Muscle of leg (tissue), 16 donors: ENCODE measurements at places on chromosomes 12 and 14. TPM values are rescaled to one million over a fixed set of nuclear protein-coding genes. Genes with fewer than 3 reads are reported as not detected.

DNA sequence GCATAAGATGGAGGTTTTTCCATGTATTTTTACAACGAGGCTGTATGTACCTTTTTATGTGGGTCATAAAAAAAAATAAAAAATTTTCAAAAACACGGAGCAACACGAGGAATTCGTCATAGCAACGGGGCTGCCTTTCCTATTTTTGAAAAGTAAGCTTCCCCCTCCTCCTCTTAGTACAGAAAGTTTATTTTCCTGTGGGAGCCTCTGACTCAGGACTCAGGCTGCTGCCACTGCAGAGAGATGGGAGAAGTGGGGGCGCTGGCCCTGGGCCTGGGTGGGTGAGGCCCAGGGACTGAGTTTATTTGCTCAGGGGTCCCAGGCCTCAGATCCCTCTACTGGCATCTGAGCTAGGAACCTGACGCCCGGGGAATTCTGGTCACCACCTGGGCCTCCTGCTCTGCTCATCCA lies 10.2 kb upstream of the CMKLR1 start:
- peak; percentile 82 for DNase-seq
- H3K4me3 ChIP-seq, result no peak overlapping the region
- no peaks in the 10 kb centered on the region for H3K27me3 ChIP-seq
- H3K4me1 ChIP-seq, result peaks cover 2% of the 10 kb centered on the region
- no peaks in the 10 kb centered on the region for H3K36me3 ChIP-seq
- no peak overlapping the region for H3K27ac ChIP-seq

- no peak overlapping the region for H3K27ac ChIP-seq
- H3K36me3 ChIP-seq, result no peaks in the 10 kb centered on the region
- peaks cover 6% of the 10 kb centered on the region for H3K4me1 ChIP-seq
- H3K27me3 ChIP-seq, result no peaks in the 10 kb centered on the region
- no peak overlapping the region for H3K4me3 ChIP-seq
Measured at GRCh38 chr12:49689785-49690184, 17.4 kb downstream of the FMNL3 start.

The GOLT1B gene
- 41.0 TPM for total RNA-seq

The ERP27 gene
- total RNA-seq, result 0.13 TPM

The PCNX1 gene
- 37.7 TPM for total RNA-seq

DNA sequence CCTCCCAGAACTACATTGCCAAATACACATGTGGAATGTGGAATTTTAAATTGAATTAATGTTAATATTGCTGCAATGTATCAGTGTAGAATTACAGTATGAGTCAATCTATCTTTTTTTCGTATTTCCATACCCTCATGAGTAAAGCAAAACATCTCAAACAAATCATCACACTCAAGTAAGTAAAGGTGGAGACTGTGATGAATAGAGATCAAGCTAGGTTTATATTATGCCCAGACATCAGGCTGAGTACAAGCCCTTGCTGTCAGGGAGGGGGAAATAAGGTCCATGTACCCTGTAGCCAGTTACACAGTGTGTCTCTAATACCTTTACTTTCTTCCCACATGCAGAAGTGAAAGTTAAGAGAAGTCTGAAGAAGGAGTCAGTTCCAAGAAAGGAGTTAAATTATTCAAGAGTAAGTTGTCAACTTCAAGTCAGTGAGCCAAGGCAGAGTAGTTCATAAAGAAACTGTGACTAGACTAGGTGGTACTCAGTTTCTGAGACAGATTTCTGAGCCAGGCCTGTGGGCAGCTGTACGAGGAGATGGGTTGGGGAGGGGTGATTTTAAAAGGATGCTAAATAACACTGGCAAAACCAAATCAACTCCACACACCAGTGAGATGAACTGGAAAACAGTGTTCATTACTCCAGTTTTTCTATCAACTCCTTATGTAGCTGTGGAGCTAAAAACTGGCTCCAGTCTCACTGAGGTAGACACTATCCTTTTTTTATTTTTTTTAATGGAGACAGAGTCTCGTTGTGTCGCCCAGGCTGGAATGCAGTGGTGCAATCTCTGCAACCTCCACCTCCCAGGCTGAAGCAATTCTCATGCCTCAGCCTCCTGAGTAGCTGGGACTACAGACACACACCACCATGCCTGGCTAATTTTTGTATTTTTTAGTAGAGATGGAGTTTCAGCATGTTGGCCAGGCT lies 23.8 kb upstream of the STK38L start:
- H3K27ac ChIP-seq, result no peak overlapping the region
- H3K27me3 ChIP-seq, result no peaks in the 10 kb centered on the region
- no peaks in the 10 kb centered on the region for H3K36me3 ChIP-seq
- H3K4me3 ChIP-seq, result no peak overlapping the region
- no peak for DNase-seq

- DNase-seq, result no peak
- peak overlapping the region; percentile 66 for H3K4me3 ChIP-seq
- peaks cover 15% of the 10 kb centered on the region for H3K27me3 ChIP-seq
- no peak overlapping the region for H3K27ac ChIP-seq
Measured at GRCh38 chr12:99985129-99985570, 414 bp upstream of the ANKS1B start.

The NRL gene
- 1.6 TPM for total RNA-seq

The SLC35E3 gene
- 11.0 TPM for total RNA-seq

The DAZAP2 gene
- total RNA-seq, result 46.1 TPM

- H3K36me3 ChIP-seq, result no peaks in the 10 kb centered on the region
- H3K4me3 ChIP-seq, result no peak overlapping the region
- DNase-seq, result peak; percentile 76
- H3K27ac ChIP-seq, result no peak overlapping the region
- H3K4me1 ChIP-seq, result no peaks in the 10 kb centered on the region
Measured at GRCh38 chr14:96762650-96763049, 34.5 kb upstream of the VRK1 start.

DNA sequence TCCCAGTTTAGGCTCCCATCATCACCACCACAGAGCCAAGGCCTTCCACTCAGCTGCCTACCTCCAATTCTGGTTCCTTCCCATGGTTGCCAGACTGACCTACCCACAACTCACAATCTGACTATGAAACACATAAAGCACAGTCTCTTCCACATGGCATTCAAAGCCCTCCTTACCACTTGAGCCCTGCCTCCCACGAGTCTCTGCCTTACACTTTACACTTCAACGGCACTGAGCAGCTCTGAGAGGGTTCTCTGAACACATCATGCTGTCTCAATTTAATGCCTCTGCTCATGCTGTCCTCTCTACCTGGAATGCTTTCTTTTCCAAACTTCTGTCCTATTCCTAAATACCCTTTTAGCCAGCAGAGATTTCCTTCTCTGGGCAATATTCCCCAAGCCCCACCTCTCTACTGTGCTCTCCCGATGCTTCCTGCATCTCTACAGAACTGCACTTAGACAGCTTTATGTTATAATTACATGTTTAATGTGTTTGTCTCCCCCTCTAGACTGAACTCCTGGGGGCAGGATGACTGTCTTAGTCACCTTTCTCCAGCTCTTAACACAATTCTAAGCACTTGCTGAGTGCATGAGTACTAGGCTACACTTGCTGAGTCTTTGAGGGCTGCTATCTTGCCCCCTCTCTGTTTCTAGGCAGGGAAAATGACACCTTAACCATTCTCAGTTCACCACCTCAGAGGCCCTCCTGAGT lies 23.5 kb downstream of the FMNL3 start:
- H3K27me3 ChIP-seq, result no peaks in the 10 kb centered on the region
- no peak overlapping the region for H3K27ac ChIP-seq
- no peak overlapping the region for H3K4me3 ChIP-seq
- no peak for DNase-seq
- peaks cover 17% of the 10 kb centered on the region for H3K4me1 ChIP-seq
- no peaks in the 10 kb centered on the region for H3K36me3 ChIP-seq

DNA sequence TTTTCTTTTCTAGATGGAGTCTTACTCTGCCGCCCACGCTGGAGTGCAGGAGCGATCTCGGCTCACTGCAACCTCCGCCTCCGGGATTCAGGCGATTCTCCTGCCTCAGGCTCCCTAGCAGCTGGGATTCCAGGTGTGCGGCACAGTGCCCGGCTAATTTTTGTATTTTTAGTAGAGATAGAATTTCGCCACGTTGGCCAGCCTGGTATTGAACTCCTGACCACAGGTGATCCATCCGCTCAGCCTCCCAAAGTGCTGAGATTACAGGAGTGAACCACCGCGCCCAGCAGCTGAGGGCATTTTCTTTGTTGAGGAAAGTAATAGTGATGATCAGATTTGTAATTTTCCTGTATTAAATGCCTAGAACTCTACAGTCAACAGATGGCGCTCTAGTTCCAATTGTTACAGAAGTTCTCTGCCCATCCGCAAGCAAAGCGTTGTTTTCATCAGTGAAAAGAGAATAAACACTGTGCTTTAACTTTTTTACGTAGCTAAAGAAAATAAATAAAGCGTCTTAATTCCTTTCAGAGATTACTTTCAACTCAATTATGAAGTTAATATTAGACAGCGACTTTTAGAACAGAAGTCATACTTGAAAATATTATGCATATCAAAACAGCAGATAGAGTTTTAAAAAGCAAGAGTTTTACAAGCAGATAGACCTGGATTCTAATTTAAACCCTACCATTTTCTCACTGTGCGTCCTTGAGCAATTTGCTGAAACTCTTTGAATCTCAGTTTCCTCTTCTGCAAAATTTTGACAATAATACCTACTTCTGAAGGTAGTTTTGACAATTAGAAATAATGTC lies 335.1 kb downstream of the DUSP6 start:
- peaks cover 4% of the 10 kb centered on the region for H3K4me1 ChIP-seq
- H3K27ac ChIP-seq, result no peak overlapping the region
- peak; percentile 83 for DNase-seq
- no peak overlapping the region for H3K4me3 ChIP-seq
- H3K27me3 ChIP-seq, result no peaks in the 10 kb centered on the region
- no peaks in the 10 kb centered on the region for H3K36me3 ChIP-seq

DNA sequence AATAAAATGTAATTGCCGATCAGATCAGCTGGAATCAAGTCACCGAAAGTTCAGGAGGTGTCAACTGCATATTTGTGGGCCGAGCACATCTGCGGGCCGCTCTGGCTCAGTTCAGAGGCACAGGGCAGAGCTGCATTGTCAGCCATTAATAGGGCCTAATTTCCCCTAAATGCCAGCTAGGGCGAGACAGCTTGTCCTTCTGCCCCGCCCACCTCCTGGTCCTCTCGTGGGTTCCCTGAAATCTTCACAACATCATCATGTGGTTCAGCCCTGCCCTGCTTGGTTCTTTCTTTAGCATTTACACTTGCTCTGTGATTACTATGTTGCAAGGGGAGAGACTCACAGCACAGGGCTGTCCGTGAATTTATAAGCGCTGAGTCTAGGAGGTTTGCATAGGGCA lies 148.9 kb downstream of the CHST11 start:
- no peak overlapping the region for H3K4me3 ChIP-seq
- no peak overlapping the region for H3K27ac ChIP-seq
- H3K4me1 ChIP-seq, result peaks cover 11% of the 10 kb centered on the region
- no peaks in the 10 kb centered on the region for H3K36me3 ChIP-seq
- DNase-seq, result peak; percentile 71

GRCh38 chr12:4223273-4223845 lies 50.2 kb upstream of the CCND2 start:
- DNase-seq, result no peak
- H3K36me3 ChIP-seq, result no peaks in the 10 kb centered on the region
- H3K27me3 ChIP-seq, result no peaks in the 10 kb centered on the region

The ZDHHC22 gene
- total RNA-seq, result 0.09 TPM

The RPGRIP1 gene
- total RNA-seq, result 0.18 TPM

The TAS2R10 gene
- 0.71 TPM for total RNA-seq

DNA sequence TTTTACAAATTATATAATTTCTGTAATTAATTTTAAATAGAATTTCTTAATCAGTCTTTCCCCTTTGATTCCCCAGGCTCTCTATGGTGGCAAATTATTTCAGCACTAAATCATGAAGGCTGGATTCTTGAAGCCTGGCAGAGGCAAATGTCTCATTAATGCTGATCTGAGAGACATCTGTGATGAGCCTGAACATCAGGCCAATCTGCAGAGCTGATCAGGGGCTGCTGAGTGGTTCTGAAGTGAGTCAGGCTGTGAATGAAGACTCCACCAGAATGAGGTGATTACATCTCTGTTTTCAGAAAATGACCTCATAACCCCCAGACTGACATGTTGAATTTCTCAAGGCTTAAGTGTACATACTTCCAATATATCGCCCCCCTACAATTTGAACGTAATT lies 124.2 kb upstream of the MIS18BP1 start:
- no peak overlapping the region for H3K4me3 ChIP-seq
- H3K27me3 ChIP-seq, result no peaks in the 10 kb centered on the region
- DNase-seq, result no peak
- H3K36me3 ChIP-seq, result no peaks in the 10 kb centered on the region
- H3K4me1 ChIP-seq, result no peaks in the 10 kb centered on the region
- no peak overlapping the region for H3K27ac ChIP-seq

GRCh38 chr14:76537906-76538647 lies 162.1 kb downstream of the ESRRB start:
- peaks cover 6% of the 10 kb centered on the region for H3K27me3 ChIP-seq
- DNase-seq, result no peak
- no peak overlapping the region for H3K4me3 ChIP-seq
- H3K36me3 ChIP-seq, result no peaks in the 10 kb centered on the region
- H3K27ac ChIP-seq, result no peak overlapping the region

DNA sequence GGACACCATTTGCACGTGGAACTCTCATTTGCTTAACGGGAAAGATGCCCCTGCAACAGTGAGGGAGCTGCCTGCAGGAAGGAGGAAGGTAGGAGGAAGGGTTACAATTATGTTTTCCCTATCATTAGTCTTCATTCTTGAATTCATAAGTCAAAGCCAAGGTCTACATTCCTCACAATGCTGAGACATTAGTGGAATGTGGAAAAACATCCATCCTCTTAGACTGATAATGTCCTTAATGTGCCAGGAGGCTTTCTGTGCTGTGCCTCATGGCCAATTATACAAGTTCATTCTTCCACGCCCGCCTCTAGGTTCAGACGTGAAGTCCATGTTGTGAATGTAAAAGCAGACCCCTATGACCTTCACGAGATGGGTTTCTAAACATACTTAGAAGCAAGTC lies 1212.4 kb upstream of the TMEM132C start:
- no peak overlapping the region for H3K4me3 ChIP-seq
- H3K27ac ChIP-seq, result no peak overlapping the region
- H3K4me1 ChIP-seq, result no peaks in the 10 kb centered on the region
- DNase-seq, result no peak

DNA sequence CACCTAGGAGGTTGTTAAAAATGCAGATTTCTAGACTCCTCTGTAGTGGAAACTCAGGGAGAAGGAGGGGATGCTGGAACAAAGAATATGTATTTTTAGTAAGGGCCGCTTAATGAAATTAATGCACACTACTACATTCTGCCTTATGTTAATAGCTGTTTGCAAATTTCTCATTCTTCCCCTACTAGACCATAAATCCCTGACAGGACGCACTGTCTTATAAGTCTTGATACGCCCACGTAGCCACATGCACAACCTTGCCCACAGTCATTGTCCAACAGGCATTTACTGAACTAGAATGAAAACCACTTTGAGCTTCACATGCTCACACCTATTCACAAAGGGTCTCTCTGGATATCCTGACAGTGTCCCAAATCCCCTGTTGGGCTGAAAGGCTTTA lies 10.5 kb downstream of the KRT2 start:
- no peak for DNase-seq
- H3K36me3 ChIP-seq, result no peaks in the 10 kb centered on the region
- peaks cover 15% of the 10 kb centered on the region for H3K27me3 ChIP-seq
- H3K4me3 ChIP-seq, result no peak overlapping the region

- DNase-seq, result no peak
- H3K4me1 ChIP-seq, result peaks cover 57% of the 10 kb centered on the region
- H3K4me3 ChIP-seq, result no peak overlapping the region
- peaks cover 2% of the 10 kb centered on the region for H3K27me3 ChIP-seq
Measured at GRCh38 chr12:6956021-6956727, 5.0 kb downstream of the PTPN6 start.

- no peak for DNase-seq
- peaks cover 46% of the 10 kb centered on the region for H3K27me3 ChIP-seq
- no peak overlapping the region for H3K4me3 ChIP-seq
Measured at GRCh38 chr14:103286968-103287850, 46.8 kb upstream of the EIF5 start.

GRCh38 chr14:50318031-50318626 lies 6.0 kb downstream of the DMAC2L start:
- no peak overlapping the region for H3K27ac ChIP-seq
- H3K27me3 ChIP-seq, result no peaks in the 10 kb centered on the region
- no peak overlapping the region for H3K4me3 ChIP-seq
- no peaks in the 10 kb centered on the region for H3K36me3 ChIP-seq
- H3K4me1 ChIP-seq, result peaks cover 2% of the 10 kb centered on the region
